ENCODE measurements at places on chromosomes 12 and 14.

- DNase-seq = no peak
Measured at GRCh38 chr14:95307402-95308041, 12.2 kb downstream of the CLMN start.

DNA sequence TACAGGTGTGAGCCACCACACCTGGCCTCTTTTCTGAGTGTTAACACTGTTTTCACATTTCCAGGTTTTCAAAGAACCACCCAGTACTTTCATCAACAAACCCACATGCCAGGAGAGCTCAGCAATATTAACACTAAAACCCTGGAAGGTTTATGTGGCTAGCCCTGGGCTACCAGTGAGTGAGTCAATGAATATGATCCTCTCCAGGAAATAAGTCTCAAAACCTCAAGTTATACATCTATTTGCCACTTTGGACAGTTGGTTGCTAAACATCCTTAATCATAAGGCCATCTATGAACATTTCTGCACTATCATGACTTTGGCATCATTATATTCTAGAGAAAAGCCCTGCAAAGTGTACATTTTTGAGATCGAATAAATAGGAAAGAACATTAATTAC lies 6.3 kb upstream of the CDKL1 start:
- no peak for DNase-seq

DNA sequence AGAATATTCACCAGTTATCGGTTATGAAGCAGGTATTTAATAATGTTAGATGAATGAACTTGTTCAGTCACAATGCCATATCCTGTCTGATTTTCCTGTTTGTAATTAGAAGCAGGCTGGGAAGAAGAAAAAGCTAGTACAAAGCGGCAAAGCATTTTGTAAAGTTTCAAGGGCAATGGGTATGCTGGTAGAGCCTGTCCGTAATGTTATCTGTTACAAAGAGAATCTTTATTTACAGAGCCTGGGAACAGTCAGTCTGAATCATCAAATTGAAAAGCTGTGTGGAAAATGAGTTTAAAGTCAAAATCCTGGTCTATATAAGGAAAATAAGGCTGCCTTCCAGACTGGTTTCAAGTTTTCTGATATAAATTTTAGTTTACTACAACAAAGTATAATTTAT lies 40.5 kb downstream of the PARP11 start:
- DNase-seq = no peak

GRCh38 chr14:91858536-91859275 lies 8.6 kb downstream of the TC2N start:
- DNase-seq = no peak

- DNase-seq = no peak
Measured at GRCh38 chr12:8899830-8900229, 14.5 kb upstream of the PHC1 start.

GRCh38 chr12:103930787-103931735 lies 851 bp downstream of the HSP90B1 start:
- DNase-seq = peak; percentile 11

GRCh38 chr12:26571560-26571959 lies 261.4 kb downstream of the ITPR2 start:
- no peak for DNase-seq

GRCh38 chr12:131637986-131638385 lies 72.9 kb upstream of the SFSWAP start:
- DNase-seq = no peak

GRCh38 chr12:79408689-79409088 lies 282.1 kb downstream of the PAWR start:
- no peak for DNase-seq

- DNase-seq = no peak
Measured at GRCh38 chr12:57153415-57153997, 6.1 kb upstream of the LRP1-AS start.

DNA sequence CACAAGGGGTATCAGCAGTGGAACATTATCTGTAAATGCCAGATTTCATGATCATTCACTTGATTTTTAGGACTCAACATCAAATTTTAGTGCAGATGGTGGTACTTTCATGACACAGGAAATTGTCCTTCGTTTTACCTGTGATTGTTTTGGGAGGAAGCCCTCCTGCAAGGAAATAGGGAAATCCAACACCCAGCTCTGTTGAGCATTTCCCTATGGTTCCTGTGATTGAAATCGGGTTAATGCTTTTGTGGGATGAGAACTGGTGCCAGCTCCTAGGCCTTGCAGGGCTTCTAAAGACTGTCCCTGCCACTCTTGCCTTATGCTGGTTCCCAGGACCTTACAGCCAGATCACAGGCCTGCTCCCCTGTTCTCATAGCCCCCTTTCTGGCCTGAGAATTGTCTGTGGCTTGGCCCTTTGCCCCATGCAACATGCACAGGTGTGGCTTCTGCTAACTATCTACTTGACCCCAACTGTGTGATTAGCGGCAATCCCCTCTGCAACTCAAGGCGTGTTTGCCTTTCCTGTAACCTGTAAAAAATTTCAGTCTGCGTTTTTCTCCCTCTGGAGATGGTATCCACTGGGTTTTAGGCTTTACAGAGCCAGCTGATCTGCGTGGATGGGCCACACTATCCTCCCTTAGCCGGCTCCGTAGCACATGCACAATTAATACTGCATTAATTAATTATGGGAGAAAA lies 112.5 kb downstream of the ETV6 start:
- DNase-seq = no peak

DNA sequence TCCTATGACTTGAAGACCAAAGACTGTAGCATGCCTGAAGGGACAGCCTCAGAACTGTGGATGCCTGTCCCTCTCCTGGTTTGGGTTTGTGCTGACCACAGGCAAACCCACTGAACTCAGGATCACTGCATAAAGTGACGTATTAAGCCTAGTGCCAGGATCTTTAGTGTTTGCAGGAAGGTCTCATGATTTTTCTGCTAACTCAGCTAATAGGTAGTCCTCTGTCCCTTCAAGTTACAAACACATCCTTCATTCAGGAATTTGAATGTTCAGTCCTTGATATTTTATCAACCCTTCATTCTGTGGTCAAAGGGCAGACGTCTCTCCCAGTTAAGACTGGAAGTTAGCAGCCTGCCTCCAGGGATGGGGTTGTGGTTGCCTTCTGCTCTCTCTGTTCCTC lies 10.3 kb upstream of the OAS3 start:
- DNase-seq = no peak

DNA sequence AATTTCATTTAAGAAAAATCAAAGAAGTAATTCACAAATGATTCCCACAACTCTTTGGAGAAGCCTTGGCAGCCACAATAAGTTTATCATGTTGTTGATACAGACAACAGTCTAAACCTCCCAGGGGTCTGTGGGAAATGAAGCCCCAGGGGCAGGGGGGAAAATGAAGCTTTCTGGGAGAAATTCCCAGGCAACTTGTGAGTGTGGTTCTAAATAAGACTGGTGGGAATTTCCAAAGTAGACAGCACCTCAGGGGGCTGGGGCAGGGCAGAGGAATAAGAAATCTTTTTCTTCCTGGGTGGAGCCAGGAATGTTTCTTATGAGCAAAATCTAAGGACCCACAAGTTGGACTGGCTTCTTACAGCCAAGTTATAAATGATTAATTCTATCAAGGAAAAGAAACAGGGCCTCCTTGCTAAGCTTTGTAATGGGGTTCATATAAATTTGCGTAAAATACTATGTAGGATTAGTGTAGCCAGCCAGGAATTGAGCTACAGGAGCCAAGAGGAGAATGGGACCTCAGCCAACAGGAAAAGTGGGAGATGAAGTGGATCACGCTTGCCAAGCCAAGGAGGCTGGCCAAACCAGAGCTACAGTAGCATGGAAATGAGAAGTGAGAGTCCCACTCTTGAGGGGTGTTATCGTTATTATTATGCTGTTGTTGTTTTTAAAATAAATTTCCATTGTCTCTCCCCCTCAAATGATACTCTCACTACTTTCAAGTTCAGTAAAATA lies 182.9 kb upstream of the FAR2 start:
- DNase-seq = no peak

DNA sequence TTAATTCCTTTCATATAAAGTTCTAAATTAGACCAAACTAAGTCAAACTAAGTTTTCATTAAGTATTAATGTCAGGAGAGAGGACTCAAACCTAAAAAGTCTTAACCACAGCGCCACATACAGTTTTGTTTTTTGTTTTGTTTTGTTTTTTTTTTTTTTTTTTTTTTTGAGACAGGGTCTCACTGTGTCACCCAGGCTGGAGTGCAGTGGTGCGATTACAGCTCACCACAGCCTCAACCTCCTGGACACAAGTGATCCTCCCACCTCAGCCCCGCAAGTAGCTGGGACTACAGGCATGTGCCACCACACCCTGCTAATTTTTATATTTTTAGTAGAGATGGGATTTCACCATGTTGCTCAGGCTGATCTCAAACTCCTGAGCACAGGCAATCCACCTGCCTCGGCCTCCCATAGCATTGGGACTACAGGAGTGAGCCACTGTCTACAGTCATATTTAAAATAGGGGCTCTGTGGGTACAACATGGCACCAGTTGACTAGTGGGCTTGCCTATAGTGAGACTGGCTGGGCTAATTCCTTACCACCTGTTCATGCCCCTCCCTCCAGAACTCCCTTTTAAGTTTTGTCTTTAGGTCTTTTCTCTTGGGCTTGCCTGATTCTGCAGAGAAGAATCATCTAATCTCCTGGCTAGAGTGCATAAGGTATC lies 110.2 kb downstream of the PPP2R5E start:
- DNase-seq = no peak

DNA sequence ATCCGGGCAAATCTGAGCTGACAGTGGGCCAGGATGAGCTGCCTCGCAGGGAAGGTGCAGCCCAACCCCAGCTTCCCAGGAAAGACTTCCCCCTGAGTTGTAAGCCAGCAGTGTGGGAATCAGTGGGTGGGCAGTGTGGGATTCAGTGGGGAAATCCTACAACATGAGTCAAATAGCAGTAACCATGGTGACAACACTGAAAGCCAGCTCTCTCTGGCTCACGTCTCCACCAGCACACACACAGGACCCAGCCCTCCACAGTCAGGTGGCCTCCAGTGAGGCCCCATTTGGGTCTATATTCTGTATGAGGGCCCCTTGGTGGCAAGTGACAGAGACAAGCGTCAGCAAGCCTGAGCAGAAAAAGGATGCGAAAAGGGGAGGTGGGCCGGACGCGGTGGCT lies 6.0 kb upstream of the LGALS3 start:
- no peak for DNase-seq

DNA sequence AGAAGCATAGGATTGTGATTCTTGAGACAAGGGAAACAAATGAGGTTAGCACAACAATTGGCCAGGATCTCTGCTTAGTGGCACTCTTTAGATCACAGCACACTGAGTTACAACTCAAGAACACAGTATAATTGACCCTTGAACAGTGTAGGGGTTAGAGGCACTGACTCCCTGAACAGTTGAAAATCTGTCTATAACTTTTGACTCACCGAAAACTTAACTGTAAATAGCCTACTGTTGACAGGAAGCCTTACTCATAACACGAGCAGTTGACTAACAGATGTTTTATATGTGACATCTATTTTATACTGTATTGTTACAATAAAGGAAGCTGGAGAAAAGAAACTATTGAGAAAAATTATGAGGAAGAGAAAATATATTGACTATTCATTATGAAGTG lies 296.1 kb downstream of the RERGL start:
- no peak for DNase-seq

DNA sequence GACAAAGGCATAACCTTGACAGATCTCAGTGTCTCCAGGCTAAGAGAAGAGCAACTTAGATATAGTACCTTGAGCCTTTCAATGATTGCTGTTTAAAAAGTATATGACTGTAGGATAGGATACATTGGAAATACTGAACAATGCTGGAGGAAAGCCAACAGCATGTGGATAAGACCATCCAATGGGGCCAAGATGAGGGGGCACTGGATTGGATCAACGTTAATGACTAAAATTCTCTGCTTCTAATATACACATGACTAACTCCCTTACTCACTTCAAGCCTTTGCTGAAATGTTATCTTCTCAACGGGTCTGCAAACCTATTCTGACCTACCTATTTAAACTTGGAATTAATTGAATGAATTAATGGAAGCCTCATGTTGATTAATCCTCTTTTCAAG lies 354.9 kb downstream of the RAD51B start:
- DNase-seq = no peak

GRCh38 chr14:103095210-103095778 lies 769 bp downstream of the EXOC3L4 start:
- no peak for DNase-seq

- peak; percentile 92 for DNase-seq
Measured at GRCh38 chr14:23024612-23025075, 10.1 kb downstream of the PSMB5 start.

- no peak for DNase-seq
Measured at GRCh38 chr12:94308612-94309011, 151.1 kb downstream of the CEP83 start.

DNA sequence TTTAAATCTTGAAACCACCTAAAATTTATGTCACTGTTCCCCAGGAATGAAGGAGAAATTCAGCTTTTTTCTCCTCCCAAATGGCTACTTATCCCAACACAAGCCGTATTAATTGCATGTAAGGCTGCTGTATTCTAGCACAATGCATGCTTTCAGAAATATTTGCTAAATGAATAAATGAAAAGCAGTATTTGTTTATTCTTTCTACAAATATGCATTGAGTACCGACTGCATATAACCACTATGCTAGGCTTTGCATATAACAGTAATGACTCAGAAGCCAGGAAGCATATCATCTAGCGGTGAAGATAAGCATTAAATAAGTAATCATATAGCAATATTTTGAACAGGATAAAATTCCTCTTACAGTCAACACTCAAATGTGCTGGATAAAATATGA lies 5.7 kb upstream of the LRR1 start:
- DNase-seq = no peak
